ENCODE measurements at places on chromosomes 2 and 18.

GRCh38 chr2:229003256-229003655 is 267.8 kb downstream of the PID1 start:
- no peak for DNase-seq

GRCh38 chr2:176188774-176189680 is 559 bp downstream of the HOXD1 start:
- DNase-seq, result no peak

- DNase-seq, result peak; percentile 81
These were observed 4.7 kb upstream of the ITSN2 start for GRCh38 chr2:24365051-24365450.

DNA sequence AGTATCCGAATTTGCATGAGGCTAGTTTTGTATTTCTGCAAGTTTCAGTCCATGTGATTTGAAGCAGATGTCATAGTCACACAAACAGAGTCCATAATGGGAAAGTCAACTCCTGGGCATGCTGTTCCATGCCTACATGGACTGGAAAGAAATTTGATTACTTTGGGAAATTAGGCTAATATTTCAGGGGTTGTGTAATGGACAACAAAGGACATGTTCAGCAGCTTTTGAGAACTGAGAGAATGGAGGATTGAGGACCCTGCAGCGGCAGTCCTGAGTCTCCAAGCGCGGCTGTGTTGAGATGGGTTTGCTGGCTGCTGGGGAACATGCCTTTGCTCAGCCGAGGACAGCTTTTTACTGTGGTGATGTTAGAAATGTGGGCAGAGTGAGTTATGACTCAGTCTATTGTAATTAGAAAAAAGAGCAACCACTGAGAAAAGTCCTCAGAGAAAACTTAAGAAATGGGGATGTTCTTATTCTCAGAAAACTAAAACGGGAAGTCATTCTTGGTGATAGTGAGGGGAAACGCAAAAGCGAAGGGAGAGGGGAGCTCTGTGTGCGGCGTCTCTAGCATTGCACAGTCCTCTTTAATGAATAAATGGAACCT is 149.2 kb downstream of the FAM210A start:
- DNase-seq, result no peak

DNA sequence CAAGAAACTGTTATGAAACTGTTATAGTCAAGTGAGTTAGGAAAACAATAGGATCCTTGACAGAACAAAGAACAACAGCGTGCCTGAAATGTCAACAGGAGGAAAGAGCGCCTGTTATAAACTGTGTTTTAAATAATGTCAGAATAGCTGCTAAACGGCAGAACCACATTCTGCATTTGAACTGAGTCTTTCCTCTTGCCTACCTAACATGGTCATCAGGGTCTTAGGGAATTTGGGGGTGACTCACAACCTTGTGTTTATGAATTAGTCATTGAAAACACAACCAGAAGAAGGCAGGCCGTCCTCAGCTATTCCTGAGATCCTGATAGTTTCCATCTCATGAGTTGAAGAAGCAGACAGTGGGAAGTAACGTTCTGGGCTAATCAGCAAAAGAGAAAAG is 222.0 kb upstream of the FN1 start:
- no peak for DNase-seq

GRCh38 chr2:24491542-24492420 is 727 bp downstream of the NCOA1 start:
- no peak for DNase-seq

GRCh38 chr2:171529914-171530313 is 7.6 kb downstream of the CYBRD1 start:
- no peak for DNase-seq
